ENCODE measurements at places on chromosomes 4 and X.

DNA sequence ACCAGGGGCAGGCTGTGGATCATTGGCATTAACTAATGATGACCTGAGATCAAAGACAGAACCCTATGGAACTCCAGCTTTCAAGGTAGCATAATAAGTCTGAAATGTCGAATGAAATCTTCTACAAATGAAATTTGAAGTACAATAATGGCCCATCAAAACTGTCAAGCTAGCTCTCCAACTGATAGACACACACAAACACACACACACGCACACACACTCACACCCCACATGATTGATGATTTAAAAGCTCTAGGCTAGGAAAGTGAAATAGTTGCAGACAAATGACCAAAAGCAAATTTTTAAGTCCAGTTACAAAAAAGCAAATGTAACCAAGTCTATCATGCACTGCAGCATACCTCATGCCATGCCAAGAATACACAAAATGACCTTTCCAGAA lies 655.7 kb downstream of the C4orf33 start:
- DNase-seq, result no peak

DNA sequence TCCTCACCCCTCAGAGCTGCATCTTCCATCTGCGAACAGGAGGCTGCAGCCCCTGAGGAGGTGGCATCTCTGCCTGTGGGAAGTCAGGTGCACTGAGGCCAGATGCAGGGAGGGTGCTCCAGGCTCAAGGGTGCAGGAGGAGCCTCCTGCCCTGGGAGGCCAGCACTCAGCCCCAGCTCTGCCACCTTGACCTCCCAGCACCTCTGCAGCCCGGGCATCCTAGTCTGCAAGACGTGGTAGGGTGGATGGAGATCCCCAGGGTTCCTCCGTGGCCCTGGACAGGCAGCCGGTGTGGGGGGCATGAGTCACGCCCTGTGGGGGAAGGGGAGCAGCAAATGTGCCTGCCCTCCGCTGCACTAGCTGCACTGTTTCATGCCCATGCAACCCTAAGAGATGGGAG lies 64.7 kb downstream of the TRMT44 start:
- DNase-seq, result no peak

GRCh38 chr4:88893961-88894360 lies 163.0 kb downstream of the FAM13A start:
- no peak for DNase-seq

GRCh38 chr4:19508442-19508841 lies 743.3 kb upstream of the SLIT2 start:
- DNase-seq, result no peak

DNA sequence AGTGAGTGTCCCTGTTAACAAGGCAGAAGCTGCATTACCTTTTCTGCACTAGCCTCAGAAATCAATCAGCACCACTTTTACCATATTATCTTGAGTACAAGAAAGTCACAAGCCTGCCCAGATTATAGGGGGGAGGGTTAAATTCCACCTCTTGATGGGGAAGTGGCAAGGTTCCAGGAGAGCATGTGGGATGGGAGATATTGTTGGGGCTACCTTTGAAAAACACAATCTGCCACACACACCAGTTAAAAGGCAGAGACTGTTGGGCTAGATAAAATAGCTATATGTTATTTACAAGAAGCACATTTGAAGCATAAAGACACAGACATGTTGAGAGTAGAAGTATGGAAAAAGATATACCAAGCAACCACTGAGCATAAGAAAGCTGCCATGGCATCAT lies 6.6 kb upstream of the AVPR2 start:
- no peak for DNase-seq

DNA sequence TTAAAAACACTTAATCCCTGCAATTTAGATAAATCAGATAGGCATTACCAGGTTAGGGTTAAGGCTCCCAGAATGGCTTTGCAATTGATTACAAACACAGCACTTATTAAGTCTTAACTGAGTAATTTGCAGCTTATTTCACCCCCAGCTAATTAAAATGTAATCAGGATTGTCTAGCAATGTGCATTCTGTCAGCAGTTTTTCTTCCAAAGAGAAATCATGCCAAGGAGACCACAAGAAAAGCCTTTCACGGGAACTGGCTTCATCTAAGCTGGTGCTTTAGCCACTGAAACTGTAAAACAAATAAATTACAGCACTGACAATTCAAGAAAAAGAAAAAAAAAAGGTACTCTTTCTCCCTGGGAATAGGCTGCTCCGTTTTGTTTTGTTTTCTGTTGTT lies 2.1 kb downstream of the ANOS1 start:
- no peak for DNase-seq

GRCh38 chr4:26360864-26361263 lies 40.0 kb downstream of the RBPJ start:
- DNase-seq, result no peak

DNA sequence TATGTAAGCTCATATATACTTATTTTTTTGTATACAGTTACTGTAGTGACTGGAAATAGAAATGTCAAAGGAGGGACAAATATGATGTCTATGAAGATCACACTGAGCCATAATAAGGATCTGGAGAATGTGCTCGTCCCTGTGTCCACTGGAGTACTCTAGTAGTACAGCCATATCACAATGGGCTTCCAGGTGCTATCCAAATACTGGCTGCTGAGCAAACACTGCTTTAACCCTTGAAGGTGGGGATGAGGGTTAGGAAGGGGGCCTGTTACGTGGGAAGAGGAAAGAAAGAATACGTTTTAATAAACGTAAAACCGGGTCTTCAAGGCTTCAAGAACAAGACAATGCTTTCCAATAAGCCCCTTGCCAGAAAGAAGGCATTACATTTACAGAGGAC lies 29.8 kb upstream of the TMEM150C start:
- DNase-seq, result no peak

GRCh38 chrX:7055386-7056137 lies 92.0 kb upstream of the STS start:
- no peak for DNase-seq

GRCh38 chr4:108168671-108169523 lies at the start of gene LEF1:
Gene LEF1 (minus strand): TSS chr4:108168932. CDS start chr4:108167767, 1,165 bp downstream.
- peak; percentile 67 for DNase-seq

DNA sequence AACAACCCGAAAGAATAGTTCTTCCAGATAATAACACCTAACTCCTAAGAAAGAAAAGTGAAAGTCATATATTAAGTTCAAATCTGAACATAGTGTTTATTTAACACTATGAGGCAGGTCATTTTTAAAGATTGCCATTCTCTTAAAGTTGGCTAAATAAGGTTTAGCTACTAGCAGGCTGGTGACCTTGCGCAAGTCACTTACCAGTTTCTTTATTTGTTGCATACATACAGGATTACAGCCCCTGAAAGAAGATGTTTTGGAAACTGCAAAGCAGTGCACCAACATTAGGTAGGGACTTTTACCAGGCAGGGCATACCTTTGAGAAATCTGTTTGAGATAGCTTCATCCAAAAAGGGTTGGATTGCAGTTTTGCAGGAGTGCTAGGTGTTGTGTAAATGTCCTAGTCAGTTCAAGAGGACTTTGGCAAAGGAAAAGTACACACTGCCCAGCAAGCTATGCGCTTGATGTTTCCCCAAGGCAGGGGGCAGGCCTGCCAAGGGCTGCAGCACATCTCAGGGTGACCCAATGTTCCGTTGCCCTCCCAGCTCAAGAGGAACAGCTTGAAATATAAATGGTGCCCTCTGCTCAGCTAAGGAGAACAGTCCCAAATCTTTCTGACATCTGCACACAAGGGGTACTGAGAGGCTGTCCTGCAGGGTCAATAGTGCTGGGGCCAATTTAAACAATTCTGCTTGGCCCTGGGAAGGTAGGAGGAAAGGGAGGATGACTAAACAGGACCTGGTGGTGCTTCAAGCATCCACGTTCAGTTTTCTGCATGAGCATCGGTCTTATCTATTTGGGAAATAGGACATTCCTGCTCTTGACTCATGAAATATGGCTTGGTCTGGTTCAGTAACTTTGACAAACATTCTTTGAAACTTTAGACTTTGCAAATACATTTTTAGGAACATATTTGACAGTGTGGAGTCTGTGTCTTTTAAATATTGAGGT lies 130.8 kb downstream of the COL4A6 start:
- no peak for DNase-seq

DNA sequence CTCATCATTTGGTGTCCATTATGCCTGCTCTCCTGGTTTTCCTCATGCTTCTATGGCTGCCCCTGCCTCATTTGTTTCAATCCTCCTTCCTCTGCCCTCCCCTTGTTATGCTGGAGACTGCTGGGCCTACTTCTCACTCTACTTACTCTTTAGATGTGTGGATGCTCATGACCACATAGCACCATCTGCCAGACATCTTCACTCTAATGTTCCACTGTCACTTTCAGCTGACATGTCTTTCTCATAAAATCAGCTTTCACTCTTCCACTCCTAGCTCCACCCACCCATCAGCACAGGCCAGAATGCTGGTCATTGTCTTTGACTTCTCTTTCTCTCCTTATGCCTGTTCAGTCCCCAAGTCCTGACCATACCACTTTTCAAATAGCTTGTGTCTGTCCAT lies 86.8 kb downstream of the REPS2 start:
- no peak for DNase-seq

DNA sequence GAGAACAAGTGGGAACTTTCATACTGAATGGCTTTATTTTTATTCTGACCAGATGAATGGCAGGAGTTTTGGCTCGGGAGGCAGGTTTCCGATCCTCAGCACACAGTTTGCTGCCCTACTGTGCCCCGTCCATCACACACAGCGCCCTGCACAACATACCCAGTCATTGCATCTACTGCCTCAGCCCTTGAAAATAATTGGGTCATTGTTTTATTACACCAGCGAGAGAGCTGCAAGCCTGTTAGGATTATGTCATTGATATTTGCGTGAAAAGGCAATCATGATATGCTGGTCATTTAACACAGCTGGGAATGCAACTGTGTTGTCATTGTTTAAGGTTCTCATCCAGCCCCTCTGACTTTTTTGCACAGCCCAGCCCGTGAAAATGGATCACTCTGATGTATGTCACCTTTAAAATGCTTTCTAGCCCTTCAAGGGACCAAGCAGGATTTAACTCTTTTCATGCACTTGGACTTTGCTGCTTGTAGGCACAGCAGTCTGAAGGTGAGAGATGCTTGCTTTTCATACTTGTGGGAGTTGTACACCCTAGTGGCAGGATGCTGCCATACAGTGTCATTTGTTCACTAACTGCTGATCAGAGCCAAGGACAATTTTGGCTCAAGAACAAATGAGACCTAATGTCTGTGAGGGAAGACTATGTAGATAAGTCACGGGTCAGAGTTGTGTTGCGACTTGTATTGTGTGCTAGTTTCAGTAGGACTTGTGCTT lies 62.3 kb downstream of the RTL9 start:
- no peak for DNase-seq

- no peak for DNase-seq
Observed at GRCh38 chr4:41319553-41319952, 62.8 kb downstream of the UCHL1 start.

- no peak for DNase-seq
Observed at GRCh38 chr4:37244583-37245390, at the start of gene NWD2. Gene NWD2 (plus strand): TSS chr4:37244743. CDS start chr4:37245068, 325 bp downstream.

DNA sequence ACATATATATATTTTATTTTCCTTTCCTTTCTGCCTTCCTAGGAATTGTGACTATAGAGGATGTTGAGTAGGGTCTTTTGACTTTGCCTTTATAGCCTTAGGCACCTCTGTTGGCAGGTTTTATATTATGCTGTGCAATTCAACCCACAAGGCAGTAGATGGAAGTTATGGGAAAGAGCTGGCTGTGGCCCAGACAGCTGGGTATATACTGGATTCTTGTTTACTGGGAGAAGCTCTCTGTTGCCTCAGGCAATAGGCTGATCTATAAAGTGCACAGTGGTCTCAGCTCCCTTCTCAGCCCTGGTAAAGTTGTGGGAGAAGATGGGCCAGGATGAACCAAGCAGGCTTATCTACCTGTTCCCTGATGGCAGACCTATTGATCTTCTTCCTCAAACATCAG lies 342.0 kb downstream of the GBA3 start:
- no peak for DNase-seq

GRCh38 chr4:83012200-83012686 lies 1.6 kb upstream of the LIN54 start:
- no peak for DNase-seq

DNA sequence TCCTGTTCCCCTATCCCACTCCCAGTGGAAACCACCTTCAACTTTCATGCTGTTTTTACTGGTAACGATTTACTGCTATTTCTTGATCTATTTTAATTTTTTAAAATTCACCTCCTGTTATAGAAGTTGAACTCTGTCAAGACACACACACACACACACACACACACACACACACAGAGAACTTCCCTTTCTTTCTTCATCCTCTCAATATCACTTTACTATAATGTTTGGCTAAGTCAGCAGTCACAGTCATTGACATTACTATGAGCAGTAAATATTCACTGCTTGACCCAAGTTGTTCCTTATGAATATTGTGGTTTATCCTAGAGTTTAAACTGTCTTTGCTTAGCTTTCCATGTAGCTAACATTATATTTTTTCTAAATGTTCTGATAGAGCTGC lies 24.0 kb upstream of the SGMS2 start:
- DNase-seq, result peak; percentile 7

GRCh38 chr4:75338352-75338880 lies 175.8 kb downstream of the RCHY1 start:
- no peak for DNase-seq

DNA sequence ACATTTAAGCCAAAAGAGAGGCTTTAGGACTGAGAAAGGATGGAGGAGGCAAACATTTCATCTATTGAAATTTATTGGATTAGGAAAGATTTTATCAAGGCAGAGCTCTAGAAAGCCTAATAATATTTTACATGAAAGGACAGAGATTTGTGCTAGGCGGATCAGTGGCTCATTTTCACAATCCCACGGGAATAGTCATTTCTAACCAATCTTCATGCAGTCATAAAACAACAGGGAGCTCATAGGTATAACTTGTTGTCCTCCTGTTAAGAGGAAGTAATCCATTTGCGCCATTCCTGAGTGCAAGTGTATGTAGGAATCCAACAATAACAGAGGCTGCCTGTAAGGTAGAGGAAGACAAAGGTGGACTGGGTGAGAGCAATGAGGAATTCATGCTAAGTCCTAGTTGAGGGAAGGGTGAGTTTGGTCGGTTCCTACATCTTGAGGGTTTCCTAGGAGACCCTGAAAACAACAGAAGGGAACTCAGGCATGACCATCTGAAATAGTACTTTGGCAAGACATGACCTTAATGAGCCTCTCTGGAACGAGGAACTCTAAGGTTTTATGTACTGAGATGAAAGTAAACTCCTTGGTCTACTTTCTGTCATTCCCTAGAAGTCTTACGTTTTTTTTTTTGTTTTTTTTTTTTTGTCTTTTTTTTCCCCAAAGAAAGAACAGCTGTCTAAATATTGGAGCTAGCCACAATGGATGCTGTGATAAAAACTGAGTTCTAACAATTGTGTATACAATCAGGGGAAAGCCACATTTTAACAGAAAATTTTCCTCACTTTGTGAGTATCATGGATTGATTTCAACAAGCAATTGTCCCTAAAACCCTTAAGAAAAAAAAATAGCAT lies 89.7 kb downstream of the GEMIN8 start:
- DNase-seq, result no peak

- no peak for DNase-seq
Observed at GRCh38 chrX:14712096-14712495, 160.8 kb downstream of the FANCB start.
